Stimulated activated CD8-positive, alpha-beta memory T cell treated with anti-CD3 and anti-CD28 coated beads, Interleukin-2, amount 100 ng/mL, for 1 hour (primary cell): ENCODE measurements at places on chromosomes 7 and 10.

- DNase-seq: peak; percentile 73
These were observed 6.5 kb downstream of the ARPC1B start for GRCh38 chr7:99380823-99381663.

DNA sequence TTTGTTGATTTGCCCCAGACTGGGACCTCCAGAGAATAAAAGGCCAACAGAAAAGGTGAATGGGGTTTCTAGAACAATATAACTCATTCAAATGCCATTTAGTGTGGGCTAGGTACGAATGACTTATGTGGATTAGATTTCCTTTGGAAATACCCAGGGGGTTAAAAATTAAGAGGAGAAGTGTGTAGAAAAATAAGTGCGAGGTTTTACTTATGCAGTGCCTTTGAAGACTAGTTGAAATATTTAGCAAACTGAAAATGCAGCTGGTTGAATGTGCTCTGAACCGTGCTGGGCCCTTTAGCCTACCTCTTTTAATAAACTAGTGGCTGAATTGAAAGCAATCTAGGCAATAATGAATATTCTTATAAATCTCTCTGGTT is 180.6 kb downstream of the LRMDA start:
- no peak for DNase-seq

GRCh38 chr7:128236924-128237586 is 4.0 kb upstream of the LEP start:
- no peak for DNase-seq

- DNase-seq: no peak
These were observed 65.1 kb downstream of the CLEC2L start for GRCh38 chr7:139588632-139589031.

GRCh38 chr7:98922392-98923187 is 44.3 kb downstream of the TRRAP start:
- DNase-seq: no peak

DNA sequence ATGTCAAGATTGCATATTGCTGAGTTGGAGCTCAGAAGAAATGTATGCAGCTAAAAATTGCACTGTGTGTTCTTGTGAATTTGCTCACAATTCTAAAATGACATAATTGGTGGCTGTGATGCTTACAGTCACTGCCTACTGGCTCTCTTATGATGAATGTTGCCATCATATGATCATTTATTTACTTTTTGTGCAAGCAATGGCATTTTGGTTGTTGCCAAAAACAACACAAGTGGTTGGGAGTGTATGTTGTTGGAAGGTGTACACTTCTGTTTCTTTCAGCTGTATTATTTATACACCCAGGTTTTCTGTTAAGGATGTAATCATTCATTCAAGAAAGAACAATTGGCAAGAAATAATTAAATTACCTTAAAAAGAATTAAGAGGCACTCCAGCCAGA is 28.9 kb downstream of the PON1 start:
- DNase-seq: no peak

- no peak for DNase-seq
These were observed 7.1 kb downstream of the CPED1 start for GRCh38 chr7:120995654-120996053.

DNA sequence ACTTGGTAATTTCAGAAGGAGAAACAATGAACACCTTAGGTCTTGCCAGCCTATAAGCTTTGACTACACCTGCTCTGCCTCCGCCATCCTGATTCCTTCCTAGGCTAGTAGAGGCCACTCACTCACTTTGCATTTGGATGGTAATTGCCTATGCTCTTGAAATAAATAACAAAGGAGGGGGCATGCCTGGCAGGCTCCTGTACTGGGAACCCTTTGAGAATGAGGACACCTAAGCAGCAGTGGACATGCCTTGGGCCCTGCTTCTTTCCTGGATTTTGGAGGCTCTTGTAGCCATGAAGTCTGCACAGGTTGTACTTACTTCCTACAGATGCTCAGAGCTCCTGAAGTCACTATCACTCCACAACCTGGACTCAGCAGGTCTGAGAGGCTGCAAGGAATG is 65.8 kb downstream of the BLNK start:
- no peak for DNase-seq

DNA sequence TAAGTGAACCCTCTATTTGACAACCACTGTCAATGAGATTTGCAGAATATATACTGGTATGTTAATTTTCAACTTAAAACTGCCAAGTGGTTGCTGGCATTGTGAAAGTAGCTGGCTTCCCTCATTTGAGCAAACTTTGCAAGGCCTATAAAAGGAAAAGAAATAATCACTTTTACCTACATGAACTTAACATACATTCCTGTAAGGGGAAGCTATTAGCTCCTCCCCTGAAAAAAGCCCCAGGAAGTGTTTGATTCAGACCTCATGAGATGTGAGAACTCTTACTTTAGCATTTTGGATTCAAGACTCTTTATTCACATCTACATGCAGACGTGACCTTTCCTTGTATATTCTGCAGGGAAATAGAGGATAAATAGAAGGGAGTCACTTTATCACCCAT is 175.6 kb downstream of the OTUD1 start:
- DNase-seq: no peak

GRCh38 chr10:47169581-47169980 is 130.4 kb upstream of the GDF10 start:
- no peak for DNase-seq

- DNase-seq: no peak
These were observed 147.0 kb upstream of the CELF2 start for GRCh38 chr10:10870523-10871241.
